ENCODE measurements at places on chromosomes 2 and 18.

- DNase-seq, result no peak
Measured at GRCh38 chr2:196500686-196501431, 138.7 kb upstream of the CCDC150 start.

- DNase-seq, result no peak
Measured at GRCh38 chr2:234677758-234678538, 181.1 kb upstream of the ARL4C start.

DNA sequence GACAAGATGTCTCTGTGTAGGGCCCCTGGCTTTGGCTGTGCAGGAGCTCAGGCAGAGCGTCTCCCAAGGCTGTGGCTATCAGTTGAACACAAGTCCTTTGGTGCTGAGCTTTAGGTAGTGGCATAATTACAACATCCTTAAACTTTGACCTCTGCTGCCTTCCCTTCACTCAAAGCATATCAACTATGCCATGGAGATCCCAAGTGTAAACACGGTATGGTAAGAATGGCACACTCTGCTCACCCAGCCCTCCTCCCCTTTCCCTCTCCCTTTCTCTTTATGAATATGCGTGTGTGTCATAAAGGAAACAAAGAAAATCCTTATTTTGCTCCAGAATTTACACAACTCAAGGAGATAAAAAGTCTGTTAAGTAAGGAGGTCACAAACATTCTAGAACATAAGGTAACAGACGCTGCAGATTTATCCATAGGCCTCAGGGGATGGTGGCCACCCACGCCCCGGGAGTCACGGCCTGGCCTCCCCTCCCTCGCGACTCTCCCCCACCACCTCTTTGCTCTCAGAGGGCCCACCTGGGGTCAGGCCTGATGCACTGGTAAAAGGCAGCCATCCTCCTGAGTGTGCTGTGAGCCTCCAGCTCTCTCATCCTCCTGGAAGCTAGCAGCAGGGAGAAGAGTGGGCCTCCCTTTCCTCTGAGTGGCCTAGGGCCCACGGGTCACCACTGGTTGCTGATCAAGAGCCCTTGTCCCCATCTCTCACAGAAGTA lies 67.3 kb downstream of the CRACDL start:
- DNase-seq, result no peak

- no peak for DNase-seq
Measured at GRCh38 chr2:233259730-233260129, 8.3 kb downstream of the ATG16L1 start.

GRCh38 chr2:98805412-98806171 lies 74.7 kb upstream of the MGAT4A start:
- peak; percentile 56 for DNase-seq

DNA sequence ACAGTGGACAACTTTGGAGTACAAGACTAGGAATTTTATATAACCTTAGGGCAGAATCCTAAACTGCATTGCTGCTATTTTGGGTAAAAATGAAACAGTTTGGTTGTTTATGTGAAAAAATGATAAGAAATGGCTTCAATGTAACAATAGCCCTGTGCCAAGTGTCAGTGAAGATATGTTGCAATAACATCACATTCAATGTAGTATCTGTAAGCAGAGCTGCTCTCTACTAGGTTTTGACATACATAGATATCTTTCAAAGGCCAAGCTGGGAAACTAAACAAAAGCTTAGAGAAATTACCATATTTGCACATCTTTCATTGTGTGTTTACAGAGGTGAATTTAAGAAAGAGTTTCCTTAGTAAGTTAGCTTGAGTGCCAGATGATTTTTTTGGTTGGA lies 135.0 kb upstream of the DOK6 start:
- no peak for DNase-seq

GRCh38 chr2:211793690-211794089 lies 744.9 kb downstream of the ERBB4 start:
- no peak for DNase-seq

- no peak for DNase-seq
Measured at GRCh38 chr2:82599021-82599420, 1860.1 kb downstream of the SUCLG1 start.

GRCh38 chr2:203799908-203800307 lies 67.7 kb upstream of the CTLA4 start:
- DNase-seq, result no peak

DNA sequence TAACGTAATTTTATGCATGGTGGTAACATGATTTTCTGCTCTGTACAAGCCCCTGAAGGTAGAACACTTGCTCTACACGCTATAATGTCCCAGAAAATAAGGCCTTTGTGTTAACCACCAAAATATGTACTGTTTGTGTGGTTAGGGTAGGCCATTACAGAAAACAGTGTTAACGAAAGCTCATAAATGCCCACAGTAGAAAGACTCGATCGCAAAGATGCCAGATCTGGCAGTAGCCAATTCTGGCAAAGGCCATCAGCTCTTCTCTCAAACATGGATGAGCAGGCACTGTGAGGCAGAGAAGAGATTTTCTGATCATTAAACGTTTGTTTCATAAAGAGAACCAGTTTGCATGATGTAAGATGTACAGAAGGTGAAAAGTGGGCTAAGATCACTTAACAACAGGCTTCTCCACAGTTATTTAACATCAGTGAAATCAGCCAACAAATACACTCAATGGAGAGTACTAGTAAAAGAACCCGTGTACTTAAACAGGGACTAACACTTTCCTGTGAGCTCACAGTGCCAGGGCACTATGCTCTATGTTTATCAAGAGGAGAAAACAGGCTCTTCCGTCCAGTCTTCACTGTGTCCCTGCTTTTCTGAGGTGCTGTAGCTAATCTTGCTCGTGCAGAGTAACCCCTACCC lies 80.3 kb downstream of the SPRED2 start:
- DNase-seq, result no peak

GRCh38 chr2:84309281-84309680 lies 149.8 kb downstream of the SUCLG1 start:
- DNase-seq, result no peak

GRCh38 chr2:137959166-137959565 lies 5.1 kb upstream of the HNMT start:
- DNase-seq, result no peak

DNA sequence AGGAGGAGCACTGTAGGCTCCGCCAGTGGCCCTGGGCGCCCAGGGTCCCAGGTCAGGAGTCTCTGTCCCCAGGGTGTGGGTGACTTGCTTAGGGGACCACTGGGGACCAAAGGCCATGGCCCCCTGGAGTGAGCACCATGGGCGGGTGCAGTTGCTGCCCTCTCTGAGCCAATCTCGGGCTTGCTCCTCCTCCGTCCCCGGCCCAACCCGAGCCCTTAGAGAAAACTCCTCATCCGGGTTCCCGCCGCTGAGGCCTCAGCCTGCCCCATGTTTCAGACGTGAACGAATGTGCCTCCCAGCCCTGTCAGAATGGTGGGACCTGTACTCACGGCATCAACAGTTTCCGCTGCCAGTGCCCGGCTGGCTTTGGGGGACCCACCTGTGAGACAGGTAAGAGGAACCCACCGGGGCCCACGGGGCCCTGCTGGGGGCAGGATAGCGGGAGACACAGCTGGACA lies 38.6 kb downstream of the SNED1 start:
- no peak for DNase-seq

DNA sequence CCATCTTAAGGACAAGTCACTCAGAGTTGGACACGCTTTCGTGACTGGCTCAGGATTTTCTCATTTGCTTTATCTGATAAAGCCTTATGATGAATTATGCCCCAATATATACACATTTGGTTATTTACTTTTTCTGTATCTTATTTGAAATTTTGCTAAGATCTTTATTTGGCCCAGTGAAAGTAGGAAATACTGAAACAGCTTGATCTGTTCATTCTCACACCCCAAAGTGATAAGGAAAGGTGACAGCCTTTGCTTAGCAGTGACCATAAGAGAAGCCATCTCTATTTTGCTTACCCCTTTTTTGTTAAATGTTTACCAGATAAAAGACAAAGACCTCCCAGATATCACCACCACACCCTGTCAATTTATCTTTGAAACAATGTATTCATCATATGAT lies 428.3 kb downstream of the PARD3B start:
- DNase-seq, result no peak

DNA sequence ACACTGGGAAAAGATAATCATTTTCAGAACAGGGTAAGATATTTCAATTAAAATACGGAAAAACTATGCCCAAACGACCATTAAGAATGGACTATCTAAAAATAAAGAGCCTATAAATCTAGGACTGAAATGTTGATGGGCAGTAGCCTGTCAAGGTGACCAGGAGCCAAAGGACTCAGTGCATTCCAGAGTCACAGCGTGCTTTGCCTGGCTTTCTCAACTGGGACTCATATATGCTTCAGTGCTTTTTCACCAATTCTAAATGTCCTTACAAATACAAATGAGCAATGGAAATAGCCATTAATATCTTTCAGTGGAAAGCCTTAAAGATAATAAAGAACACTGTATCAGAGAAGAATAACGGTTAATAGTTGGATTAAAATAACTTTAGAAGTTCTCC lies 35.4 kb downstream of the PREPL start:
- no peak for DNase-seq

GRCh38 chr2:134739236-134739878 lies 20.6 kb upstream of the TMEM163 start:
- DNase-seq, result no peak

DNA sequence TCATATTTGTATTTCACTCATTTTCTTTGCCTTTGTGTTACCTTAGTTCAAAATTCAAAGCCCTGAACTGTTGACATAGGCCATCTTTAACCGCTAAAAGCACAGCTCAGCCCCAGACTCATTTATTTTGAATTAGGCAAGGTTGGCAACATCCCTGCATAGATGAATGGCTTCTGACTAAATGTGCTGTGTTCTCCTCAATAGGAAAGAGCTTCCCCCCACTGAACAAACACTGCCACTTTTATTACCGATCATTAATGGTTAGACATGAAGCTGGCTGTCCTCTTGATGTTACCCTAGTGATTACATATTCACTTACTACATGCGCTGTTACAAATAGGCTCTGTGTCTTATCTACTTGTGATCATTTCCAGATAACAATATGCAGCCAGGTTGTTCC lies 170.7 kb downstream of the ADCYAP1 start:
- DNase-seq, result no peak

DNA sequence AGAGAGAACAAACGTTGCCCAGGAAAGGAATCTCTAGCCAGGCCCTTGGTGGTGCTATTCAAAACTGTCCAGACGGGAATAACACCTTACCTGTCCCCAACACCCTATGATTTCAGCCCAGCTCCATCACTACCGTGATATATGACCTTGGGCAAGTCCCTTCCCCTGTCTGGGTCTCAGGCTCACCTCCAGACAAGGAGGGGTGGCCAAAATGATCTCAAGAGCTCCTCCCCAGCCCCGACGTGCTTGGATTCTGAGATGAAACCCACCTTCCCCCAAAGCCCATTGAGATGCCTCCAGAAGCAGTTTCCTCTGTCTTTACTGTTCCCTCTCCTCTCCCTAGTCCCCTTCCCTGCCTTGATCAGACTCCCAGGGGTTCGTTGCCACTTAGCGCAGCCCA lies 1.5 kb downstream of the KCNK3 start:
- no peak for DNase-seq

- no peak for DNase-seq
Measured at GRCh38 chr18:68557183-68557582, 157.7 kb downstream of the TMX3 start.

Measured in NCI-H1694 treated with DMSO at 0.1 percent for 48 hours (cell line).